ENCODE measurements at places on chromosomes 12 and 14.

- DNase-seq = peak; percentile 65
Observed at GRCh38 chr12:106131676-106132075, 7.1 kb downstream of the NUAK1 start.

DNA sequence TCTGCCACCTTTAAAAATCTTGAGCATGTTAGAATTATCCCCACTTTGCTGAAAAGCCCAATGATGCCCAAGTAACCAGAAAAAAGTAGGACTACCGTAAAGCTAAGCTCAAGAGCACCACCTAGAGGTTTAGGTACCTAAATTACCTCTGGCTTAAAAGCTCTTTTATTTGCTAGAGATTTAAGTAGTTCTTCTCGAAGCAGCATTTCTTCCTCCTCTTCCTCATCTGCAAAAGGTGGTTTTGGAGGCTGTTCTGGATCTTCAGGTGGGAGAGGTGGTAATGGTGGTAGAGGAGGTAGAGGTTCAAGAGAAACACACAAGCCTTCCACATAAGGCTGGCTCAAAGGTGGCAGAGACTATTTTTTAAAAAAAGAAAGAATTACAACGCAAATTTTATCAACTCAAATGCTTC lies 26.9 kb downstream of the ZFC3H1 start:
- peak; percentile 30 for DNase-seq

DNA sequence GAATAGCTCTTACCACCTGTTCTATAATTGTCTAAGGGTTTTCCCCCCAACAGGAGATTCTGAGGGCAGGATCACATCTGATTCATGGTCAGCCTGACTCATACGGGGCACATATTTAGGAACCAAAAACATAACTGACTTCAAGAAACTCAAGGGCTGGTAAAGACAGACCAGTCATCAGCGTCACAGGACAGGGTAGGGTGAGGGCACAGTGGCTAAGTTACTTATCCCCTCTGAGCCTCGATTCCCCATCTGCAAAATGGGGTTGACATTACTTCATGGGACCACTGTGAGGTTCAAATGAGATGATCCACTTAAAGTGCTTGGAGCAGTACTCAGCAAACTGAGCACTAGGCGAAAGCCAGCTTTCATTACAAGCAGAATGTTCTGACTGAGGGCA lies 606 bp downstream of the CINP start:
- no peak for DNase-seq

GRCh38 chr12:79227091-79227490 lies 362.5 kb downstream of the SYT1 start:
- no peak for DNase-seq

DNA sequence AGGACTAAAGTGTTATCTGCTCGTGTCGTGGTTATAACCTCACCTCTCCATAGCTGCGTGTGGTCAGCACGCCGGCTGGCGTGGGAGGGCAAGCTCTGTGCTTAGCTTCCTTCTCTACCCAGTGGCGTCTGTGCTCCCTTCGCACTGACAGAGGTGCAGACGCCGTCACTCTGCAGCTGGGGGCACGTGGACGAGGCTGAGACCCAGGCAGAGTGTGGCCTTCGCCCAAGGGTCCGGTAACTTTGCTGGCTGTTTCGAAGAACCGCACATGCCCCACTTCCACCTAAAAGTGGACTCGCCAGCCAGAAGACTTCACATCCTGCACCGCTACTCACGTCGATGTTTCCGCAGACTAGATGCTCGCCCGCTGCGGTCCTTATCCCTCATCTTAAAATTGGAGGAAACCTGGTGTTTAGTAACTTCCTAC lies 35.9 kb upstream of the DYNC1H1 start:
- DNase-seq = no peak

GRCh38 chr12:82474181-82474797 lies 116.0 kb downstream of the METTL25 start:
- DNase-seq = no peak

- DNase-seq = no peak
Observed at GRCh38 chr14:104199266-104199895, 61.0 kb downstream of the KIF26A start.

GRCh38 chr14:34075042-34075744 lies 124.3 kb upstream of the EGLN3 start:
- DNase-seq = no peak

Data from fibroblast of skin of left quadriceps (primary cell).